ENCODE measurements at places on chromosomes 3 and 15. TPM values are rescaled to one million over a fixed set of nuclear protein-coding genes. Genes with fewer than 3 reads are reported as not detected.

Gene CAND2
- not detected for total RNA-seq

Gene ITGB5
- 0.05 TPM for total RNA-seq

Gene FES
- total RNA-seq, result 31.2 TPM

Gene B3GALNT1
- 4.1 TPM for total RNA-seq

Gene NT5DC2
- total RNA-seq, result 26.2 TPM

DNA sequence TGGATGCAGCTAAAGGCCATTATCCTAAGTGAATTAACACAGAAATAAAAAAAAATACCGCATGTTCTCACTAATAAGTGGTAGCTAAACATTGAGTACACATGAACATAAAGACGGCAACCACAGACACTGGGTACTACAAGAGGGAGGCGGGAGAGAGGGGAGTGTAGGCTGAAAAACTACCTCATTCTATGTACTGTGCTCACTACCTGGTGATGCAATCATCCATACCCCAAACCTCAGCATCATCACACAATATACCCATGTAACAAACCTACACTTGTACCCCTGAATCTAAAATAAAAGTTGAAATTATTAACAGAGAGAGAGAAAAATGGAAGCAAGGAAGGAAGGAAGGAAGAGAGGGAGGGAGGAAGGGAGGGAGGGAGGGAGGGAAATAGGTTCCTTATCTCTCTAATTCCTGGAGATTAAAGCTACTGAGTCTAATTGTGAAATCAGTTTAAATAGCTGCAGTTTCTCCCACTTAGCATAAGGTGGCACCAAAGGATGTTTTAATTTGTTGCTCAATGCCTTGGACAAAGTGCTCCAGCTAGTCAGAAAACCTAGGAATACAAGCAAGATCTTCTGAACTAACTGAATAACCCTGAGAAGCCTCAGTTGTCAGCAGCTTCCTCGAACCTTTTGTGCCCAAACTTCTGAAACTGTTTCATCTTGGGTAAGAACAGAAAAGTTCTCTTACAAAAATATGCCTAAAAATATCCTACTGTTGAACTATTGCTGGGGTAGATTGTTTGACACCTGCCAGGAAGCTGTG lies 79.4 kb upstream of the ATP11B start:
- no peaks in the 10 kb centered on the region for H3K27me3 ChIP-seq
- peaks cover 8% of the 10 kb centered on the region for H3K4me1 ChIP-seq
- DNase-seq, result no peak
- no peak overlapping the region for H3K27ac ChIP-seq
- no peaks in the 10 kb centered on the region for H3K36me3 ChIP-seq

- no peaks in the 10 kb centered on the region for H3K4me1 ChIP-seq
- no peak overlapping the region for H3K27ac ChIP-seq
- H3K27me3 ChIP-seq, result no peaks in the 10 kb centered on the region
- DNase-seq, result no peak
- no peak overlapping the region for H3K4me3 ChIP-seq
These were observed 92.1 kb upstream of the GPR149 start for GRCh38 chr3:154522036-154522602.

Gene INSYN1
- total RNA-seq, result not detected

GRCh38 chr3:120683213-120683612 lies 1.2 kb upstream of the HGD start:
- no peak overlapping the region for H3K4me3 ChIP-seq
- H3K4me1 ChIP-seq, result peaks cover 5% of the 10 kb centered on the region
- H3K27ac ChIP-seq, result no peak overlapping the region
- no peak for DNase-seq
- H3K36me3 ChIP-seq, result no peaks in the 10 kb centered on the region

GRCh38 chr3:38578551-38578950 lies 70.9 kb downstream of the SCN5A start:
- H3K27me3 ChIP-seq, result no peaks in the 10 kb centered on the region
- H3K4me3 ChIP-seq, result no peak overlapping the region
- no peaks in the 10 kb centered on the region for H3K4me1 ChIP-seq
- DNase-seq, result no peak
- no peak overlapping the region for H3K27ac ChIP-seq

DNA sequence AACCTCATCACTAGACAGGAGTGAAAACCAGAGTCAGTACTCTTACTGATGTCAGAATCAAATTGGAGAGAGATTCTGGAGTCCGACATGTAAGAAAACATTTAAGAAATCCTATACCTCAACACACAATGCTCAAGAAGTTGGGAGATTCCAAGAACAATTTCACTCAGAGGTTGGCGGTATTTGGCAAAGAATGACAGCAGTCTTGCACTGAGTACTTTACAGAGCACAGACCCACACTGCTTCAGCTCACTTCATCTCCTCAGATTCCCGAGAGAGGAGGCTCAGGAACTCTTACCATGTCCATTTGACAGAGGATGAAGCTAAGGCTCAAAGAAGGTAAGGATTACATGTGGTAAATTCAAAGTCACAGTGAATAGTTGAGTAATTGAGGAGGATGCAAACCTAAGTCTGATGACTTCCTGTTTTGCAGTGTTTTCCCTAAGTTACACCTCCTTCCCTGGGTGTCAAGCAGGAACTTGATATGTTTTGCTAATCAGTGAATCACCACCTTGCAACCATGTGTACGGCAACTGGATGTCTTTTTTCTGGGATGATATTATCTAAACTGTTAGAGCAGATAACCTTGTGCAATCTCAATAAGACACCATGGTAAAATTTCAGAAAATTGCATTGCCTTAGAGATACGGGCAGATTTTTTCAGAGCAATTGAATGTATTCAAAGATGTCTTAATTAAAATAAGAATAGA lies 61.3 kb upstream of the MME start:
- H3K4me3 ChIP-seq, result no peak overlapping the region
- DNase-seq, result no peak
- no peaks in the 10 kb centered on the region for H3K4me1 ChIP-seq
- no peak overlapping the region for H3K27ac ChIP-seq
- H3K27me3 ChIP-seq, result no peaks in the 10 kb centered on the region

GRCh38 chr3:27360113-27361078 lies 8.8 kb downstream of the NEK10 start:
- no peak overlapping the region for H3K4me3 ChIP-seq
- no peak for DNase-seq
- no peaks in the 10 kb centered on the region for H3K36me3 ChIP-seq
- H3K27me3 ChIP-seq, result peaks cover 1% of the 10 kb centered on the region
- no peak overlapping the region for H3K27ac ChIP-seq

DNA sequence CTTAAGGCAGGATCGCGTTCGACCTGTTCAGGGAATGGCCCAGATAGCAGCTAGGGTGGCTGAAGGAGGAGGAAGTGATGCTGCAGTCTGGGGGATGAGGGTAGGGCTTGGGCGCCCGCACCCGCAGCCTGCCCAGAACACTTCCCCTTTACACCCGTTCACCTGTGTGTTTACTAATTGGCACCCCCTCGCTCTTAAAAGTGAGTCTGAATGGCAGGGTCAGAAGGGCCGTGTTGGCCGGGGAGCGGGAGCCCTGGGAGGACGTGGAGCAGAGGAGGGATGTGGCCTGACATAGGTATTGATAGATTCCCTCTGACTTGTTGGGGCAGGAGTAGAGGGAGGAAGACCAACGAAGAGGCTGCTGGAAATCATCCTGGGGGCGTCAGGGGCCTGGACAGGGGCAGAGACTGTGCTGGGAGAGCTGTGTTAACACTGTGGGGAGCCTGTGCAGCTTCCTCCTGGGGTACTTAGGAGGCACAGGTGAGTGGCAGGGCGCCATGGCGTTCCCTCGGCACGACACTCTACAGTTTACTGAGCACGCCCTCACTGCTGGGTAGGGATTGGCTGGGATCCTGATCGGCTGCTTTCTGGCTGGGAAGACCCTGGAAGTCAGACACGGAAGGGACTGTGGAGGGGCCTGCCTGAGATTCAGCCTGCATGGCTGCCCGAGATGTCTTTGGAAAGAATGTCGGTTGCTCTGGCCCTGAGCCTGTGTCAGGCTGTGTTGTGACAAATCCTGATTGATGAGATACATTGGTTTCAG lies 51.7 kb downstream of the SLC6A6 start:
- H3K4me3 ChIP-seq, result no peak overlapping the region
- no peak for DNase-seq
- peaks cover 25% of the 10 kb centered on the region for H3K36me3 ChIP-seq
- H3K27ac ChIP-seq, result no peak overlapping the region
- H3K4me1 ChIP-seq, result peaks cover 3% of the 10 kb centered on the region
- H3K27me3 ChIP-seq, result no peaks in the 10 kb centered on the region

- no peak for DNase-seq
- H3K4me3 ChIP-seq, result no peak overlapping the region
- no peaks in the 10 kb centered on the region for H3K4me1 ChIP-seq
- H3K36me3 ChIP-seq, result no peaks in the 10 kb centered on the region
- H3K27ac ChIP-seq, result no peak overlapping the region
These were observed 395.4 kb upstream of the THRB start for GRCh38 chr3:24890012-24890411.

DNA sequence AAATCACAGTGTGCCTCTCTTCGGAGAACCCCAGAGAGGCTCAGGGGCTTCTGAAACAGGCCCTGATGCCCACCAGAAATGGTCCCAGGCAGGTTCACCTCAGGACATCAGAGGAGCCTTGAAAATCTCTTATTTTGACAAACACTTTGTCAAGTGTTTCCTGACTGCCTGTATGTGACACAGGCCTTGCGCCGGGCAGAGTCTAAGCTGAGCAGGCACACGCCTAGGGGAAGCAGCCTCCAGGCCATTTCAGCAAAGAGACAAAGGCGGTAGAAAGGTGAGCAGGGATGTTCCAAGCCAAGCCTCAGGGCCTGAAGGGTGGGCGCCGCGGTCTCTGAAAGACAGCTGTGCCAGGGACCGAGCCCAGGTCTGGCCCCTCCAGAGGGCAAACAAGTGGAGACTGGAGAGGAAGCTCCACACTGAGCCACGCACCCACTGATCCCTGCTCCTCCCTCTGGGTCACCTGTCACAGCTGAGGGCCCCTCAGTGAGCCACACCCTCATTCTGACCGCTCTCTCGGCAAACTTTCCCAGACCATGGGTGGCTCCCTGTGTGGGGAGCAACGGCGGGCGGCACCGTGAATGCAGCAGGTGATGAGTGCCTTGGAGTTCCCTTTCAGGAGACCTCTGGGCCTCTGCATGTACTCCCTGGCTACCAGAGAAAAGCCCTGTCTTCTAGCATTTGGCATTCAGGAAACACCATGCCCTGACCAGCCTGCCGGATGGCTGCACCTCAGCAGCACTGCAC lies 136.1 kb downstream of the ADAMTS17 start:
- no peak for DNase-seq
- H3K27me3 ChIP-seq, result no peaks in the 10 kb centered on the region
- H3K4me3 ChIP-seq, result no peak overlapping the region
- H3K27ac ChIP-seq, result no peak overlapping the region
- no peaks in the 10 kb centered on the region for H3K36me3 ChIP-seq
- peaks cover 11% of the 10 kb centered on the region for H3K4me1 ChIP-seq

- no peaks in the 10 kb centered on the region for H3K36me3 ChIP-seq
- DNase-seq, result no peak
- no peak overlapping the region for H3K4me3 ChIP-seq
- peaks cover 4% of the 10 kb centered on the region for H3K4me1 ChIP-seq
- no peaks in the 10 kb centered on the region for H3K27me3 ChIP-seq
These were observed 69.3 kb upstream of the PRR23C start for GRCh38 chr3:139113993-139114375.

DNA sequence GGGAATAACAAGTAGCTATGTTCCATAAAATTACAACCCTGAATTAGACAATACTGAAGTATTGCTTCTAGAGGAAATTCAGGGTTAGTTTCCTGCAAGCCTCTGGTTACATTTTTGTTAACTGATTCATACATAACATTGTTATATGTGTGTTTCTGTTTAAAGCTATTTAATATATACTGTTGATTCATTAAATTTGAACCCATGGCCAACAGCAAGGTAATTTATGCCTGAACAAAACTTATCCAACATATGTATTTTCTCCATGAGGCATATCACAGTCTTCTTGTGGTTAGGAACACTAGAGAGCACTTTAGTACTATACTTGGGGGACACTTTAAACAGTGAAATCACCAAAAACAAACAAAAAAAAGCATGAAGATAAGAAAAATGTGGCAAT lies 47.7 kb upstream of the PTX3 start:
- H3K4me1 ChIP-seq, result no peaks in the 10 kb centered on the region
- H3K27ac ChIP-seq, result no peak overlapping the region
- no peak overlapping the region for H3K4me3 ChIP-seq

- no peaks in the 10 kb centered on the region for H3K36me3 ChIP-seq
- H3K4me1 ChIP-seq, result no peaks in the 10 kb centered on the region
- H3K27me3 ChIP-seq, result no peaks in the 10 kb centered on the region
These were observed 493.4 kb upstream of the ALCAM start for GRCh38 chr3:104873331-104873730.

GRCh38 chr3:24507776-24508422 lies 13.2 kb upstream of the THRB start:
- H3K27ac ChIP-seq, result no peak overlapping the region
- no peaks in the 10 kb centered on the region for H3K27me3 ChIP-seq
- H3K4me1 ChIP-seq, result no peaks in the 10 kb centered on the region
- DNase-seq, result no peak
- H3K36me3 ChIP-seq, result no peaks in the 10 kb centered on the region

DNA sequence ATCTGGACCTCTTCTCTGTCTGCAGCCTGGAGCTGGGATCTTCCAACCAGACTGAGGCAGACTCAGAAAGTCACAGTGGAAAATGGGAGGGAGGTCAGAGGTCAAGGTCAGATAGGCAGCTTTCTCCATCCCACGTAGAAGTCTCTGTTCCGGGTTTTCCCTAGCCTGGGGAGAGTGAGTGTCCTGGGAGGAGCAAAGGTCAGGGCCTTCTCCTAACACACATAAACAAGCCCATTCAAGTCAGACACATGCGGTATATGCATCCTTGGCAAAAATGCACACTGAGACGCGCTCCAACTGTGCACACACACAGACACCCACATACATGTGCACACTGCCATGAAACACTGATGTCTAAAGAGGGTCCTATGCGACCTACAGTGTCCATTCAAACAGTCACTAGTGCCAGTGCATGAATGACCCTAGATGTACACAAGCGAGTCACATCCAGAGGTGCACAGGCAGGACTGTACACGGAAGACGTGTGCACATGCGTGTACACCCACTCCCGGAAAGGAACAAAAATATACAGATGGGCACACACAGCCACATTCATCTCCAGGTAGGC lies 681 bp downstream of the TWF2 start:
- peak overlapping the region; percentile 95 for H3K4me3 ChIP-seq
- H3K36me3 ChIP-seq, result peaks cover 63% of the 10 kb centered on the region
- no peaks in the 10 kb centered on the region for H3K27me3 ChIP-seq
- H3K27ac ChIP-seq, result peak overlapping the region; percentile 86

- no peak overlapping the region for H3K27ac ChIP-seq
- no peak overlapping the region for H3K4me3 ChIP-seq
- no peaks in the 10 kb centered on the region for H3K4me1 ChIP-seq
- no peaks in the 10 kb centered on the region for H3K36me3 ChIP-seq
These were observed 262.1 kb downstream of the IGSF11 start for GRCh38 chr3:118772547-118773011.

- H3K27ac ChIP-seq, result no peak overlapping the region
- no peaks in the 10 kb centered on the region for H3K4me1 ChIP-seq
- H3K4me3 ChIP-seq, result no peak overlapping the region
- H3K36me3 ChIP-seq, result no peaks in the 10 kb centered on the region
These were observed 59.3 kb downstream of the RYR3 start for GRCh38 chr15:33369941-33370622.

Gene TM4SF1
- total RNA-seq, result not detected

Gene ZDHHC23
- total RNA-seq, result 3.1 TPM

Gene GOLGA6L7
- not detected for total RNA-seq

Measured in activated CD4-positive, alpha-beta memory T cell treated with anti-CD3 and anti-CD28 coated beads, Interleukin-2, amount 10 ng/mL, durations not matched to agents 7 days and 5 days (primary cell).